CD4-positive, alpha-beta T cell treated with Interleukin-10 for 1 hour (primary cell): ENCODE measurements at places on chromosomes 11 and 22.

- peak; percentile 68 for DNase-seq
Measured at GRCh38 chr11:72446929-72447769, 12.8 kb upstream of the CLPB start.

DNA sequence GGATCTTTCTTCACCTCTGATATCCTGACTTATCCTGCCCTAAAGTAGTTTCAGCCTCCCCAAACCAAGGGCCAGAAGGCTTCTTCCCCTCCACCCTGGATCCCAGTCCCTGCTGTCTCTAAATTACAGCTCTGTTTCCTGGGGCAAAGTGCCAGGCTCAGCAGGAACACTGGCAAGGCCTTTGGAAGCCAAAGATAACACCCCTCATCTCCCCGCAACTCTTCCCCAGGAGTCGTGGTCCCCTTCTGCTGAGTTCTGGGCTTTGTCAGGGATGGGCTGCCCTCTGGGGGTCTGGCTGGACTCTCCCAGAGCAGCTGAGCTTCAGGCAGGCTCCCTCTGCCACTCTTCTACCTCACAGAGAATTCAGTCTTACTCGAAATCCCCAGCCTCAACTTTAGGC is 53.8 kb upstream of the AMPD3 start:
- no peak for DNase-seq

GRCh38 chr11:15735706-15736105 is 620.6 kb downstream of the SOX6 start:
- DNase-seq, result no peak

GRCh38 chr22:35661464-35661863 is 13.2 kb downstream of the APOL6 start:
- DNase-seq, result no peak

- DNase-seq, result peak; percentile 42
Measured at GRCh38 chr11:662689-663274, 25.7 kb downstream of the DRD4 start.

GRCh38 chr22:20779014-20779817 is 5.3 kb downstream of the SERPIND1 start:
- DNase-seq, result no peak

GRCh38 chr11:86447763-86448480 is 73.2 kb downstream of the CCDC81 start:
- no peak for DNase-seq

GRCh38 chr11:76810151-76810853 is 27.1 kb downstream of the TSKU start:
- DNase-seq, result peak; percentile 36

GRCh38 chr11:65425105-65425970 is 2.7 kb downstream of the NEAT1 start:
- peak; percentile 95 for DNase-seq

DNA sequence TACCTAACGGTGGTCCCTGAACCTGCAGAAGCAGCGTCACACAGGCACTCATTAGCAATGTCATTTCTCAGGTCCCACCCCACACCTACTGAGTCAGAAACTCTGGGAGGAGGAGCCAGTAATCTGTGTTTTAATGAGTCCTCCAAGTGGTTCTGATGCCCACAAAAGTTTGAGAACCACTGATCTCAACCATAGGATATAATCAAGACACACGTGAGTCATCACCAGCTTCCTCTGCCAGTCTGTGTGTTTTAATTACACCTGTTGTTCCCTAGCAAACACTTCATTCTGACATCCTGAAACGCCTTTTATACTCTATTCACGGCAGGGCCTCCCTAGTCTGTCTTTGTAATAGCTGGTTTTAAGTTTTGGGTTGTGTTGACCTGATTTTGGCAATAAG is 5.8 kb downstream of the TECTA start:
- no peak for DNase-seq
